ENCODE measurements at places on chromosomes 3 and 15.

GRCh38 chr3:77906102-77906709 is 866.3 kb downstream of the ROBO2 start:
- DNase-seq: no peak

- DNase-seq: no peak
Observed at GRCh38 chr15:85780225-85780985, 14.3 kb downstream of the KLHL25 start.

GRCh38 chr3:8579096-8579495 is 65.5 kb downstream of the SSUH2 start:
- no peak for DNase-seq

DNA sequence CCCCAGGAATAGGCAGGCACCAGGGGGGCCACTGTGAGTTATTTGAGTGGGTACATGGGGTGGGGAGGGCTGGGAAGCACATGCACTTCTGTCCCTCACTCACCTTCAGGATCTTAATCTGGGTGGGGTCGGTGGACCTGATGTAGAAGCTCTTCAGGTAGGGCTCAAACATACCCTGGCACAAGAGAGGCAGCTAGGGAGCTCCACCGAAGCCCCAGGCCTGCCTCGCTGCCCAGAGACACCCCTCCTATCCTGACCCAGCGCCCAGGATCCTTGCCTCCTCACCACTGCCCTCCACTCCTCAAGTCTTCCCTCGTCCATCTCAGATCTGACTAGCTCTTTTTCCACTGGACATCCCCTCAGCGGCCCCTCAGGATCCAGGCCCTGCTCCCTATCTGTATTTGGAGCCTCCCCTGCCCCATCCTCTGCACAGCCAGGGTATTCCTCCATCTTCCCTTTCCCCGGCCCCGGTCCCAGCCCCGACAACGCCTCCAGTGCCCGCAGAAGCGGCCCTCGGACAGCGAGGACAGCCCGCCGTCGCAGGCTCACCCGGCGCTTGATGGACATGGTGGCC is 30.0 kb downstream of the AP3B2 start:
- no peak for DNase-seq

DNA sequence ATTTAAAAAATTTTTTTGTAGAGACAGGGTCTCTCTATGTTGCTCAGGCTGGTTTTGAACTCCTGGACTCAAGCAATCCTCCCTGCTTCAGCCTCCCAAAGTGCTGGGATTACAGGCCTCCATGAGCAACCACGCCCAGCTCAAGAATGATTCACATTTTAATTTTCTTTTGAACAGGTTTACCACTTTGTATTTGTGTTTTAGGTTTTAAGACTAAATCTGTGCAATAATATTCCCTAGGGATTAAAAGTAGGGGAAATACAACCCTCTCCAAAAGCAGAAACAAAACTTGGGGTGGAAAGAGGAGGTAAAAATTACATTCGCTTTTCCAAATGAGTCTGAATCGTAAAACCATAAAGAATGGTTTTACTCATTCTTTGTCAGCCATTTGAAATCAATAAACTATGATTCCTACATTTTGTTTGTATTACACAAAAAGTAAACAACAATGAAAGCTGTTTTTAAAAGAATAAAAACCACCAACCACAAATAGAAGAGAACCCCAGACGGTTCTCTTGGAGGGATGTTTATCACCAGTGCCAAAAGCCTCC is 37.8 kb downstream of the SLC24A1 start:
- no peak for DNase-seq

DNA sequence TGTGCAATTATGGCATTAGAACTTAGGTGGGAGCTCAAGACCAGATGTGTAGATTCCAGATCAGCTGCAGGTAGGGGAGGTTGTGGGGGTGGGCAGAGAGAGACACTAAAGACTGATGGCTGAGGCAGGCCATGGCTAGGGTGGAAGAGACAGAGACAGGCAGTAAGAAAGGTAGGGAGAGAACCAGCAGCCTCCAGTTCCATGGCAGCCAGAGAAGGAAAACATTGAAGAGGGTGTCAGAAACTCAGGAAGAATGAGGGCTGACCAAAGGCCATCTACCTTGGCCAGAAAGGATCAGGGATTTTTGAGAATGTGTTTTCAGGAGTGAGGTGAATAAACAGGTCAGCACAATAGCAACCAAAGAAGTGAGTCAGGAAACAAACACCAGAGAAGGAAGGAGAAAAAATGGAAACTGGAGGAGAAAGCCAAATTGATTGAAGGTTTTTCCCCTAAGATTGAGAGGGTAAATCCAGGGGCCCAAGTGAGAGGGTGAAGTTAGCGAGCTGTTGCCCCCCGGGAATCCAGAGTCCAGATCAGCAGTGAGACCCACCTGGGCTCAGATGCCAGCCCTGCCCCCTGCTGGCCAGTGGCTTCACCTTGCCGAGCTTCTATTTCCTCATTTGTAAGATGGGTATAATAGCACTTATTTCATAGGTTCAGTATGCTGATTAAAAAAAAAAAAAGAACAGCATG is 41.0 kb downstream of the ABHD2 start:
- no peak for DNase-seq

- DNase-seq: no peak
Observed at GRCh38 chr15:96347181-96348111, 16.9 kb downstream of the NR2F2 start.

DNA sequence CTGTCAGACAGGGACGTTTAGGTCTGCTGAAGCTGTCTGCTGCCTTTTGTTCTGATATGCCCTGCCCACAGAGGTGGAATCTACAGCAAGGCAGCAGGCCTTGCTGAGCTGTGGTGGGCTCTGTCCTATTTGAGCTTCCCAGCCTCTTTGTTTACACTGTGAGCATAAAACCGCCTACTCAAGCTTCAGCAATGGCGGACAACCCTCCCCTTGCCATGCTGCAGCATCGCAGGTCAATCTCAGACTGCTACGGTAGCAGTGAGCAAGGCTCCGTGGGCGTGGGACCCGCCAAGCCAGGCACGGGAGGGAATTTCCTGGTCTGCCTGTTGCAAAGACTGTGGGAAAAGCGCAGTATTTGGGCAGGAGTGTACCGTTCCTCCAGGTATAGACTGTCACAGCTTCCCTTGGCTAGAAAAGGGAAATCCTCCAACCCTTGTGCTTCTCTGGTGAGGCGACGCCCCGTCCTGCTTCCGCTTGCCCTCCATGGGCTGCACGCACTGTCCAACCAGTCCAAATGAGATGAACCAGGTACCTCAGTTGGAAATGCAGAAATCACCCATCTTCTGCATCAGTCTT is 71.4 kb downstream of the SPSB4 start:
- DNase-seq: no peak

Data from COLO829 (cell line).